MCF 10A (cell line): ENCODE measurements at places on chromosomes 6 and 20. TPM values are rescaled to one million over a fixed set of nuclear protein-coding genes. Genes with fewer than 3 reads are reported as not detected.
A peak's percentile ranks its signal among the peaks of the same experiment; 100 is the strongest.

GRCh38 chr6:679282-679681, 13.7 kb downstream of the EXOC2 start:
- peak overlapping the region; percentile 91 for H3K27ac ChIP-seq
- no peak overlapping the region for H3K4me3 ChIP-seq
- peaks cover 42% of the 10 kb centered on the region for H3K4me1 ChIP-seq
- H3K27me3 ChIP-seq: no peaks in the 10 kb centered on the region
- peaks cover 8% of the 10 kb centered on the region for H3K36me3 ChIP-seq
- DNase-seq: no peak

- H3K27ac ChIP-seq: no peak overlapping the region
- no peak for DNase-seq
- no peak overlapping the region for H3K4me3 ChIP-seq
- H3K36me3 ChIP-seq: no peaks in the 10 kb centered on the region
- peaks cover 73% of the 10 kb centered on the region for H3K27me3 ChIP-seq
These were observed 98.1 kb downstream of the YTHDF1 start for GRCh38 chr20:63117661-63118302.

DNA sequence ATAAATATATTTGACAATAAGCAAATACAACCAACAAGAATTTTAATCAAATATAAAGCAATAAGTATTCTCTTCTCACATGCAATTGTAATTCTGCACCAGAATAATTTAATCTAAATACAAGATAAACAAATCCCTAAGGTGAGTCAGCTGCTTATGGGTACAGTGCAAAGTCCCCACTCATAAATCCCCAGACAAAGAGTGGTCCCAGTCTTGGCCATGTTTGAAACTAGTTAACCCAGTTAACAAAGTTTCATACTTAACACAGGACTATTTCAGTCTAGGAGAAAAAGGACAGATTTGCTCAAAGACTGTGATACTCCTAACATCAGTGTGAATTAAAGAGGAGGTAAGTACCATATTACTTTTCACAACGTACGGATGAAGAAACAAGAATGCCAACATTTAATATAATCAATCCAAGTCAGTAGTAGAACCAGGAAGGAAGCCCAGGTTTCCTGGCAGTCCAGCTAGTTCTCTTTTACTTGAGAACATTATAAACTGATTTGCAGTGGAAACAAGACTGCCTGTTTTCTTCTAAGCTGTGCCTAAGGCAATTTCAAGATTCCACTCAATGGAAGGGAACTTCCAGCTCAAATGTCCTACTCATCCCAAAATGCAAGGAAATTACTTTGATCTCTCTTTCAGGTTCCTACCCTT, 10.4 kb downstream of the SAMD3 start:
- no peak for DNase-seq
- H3K4me3 ChIP-seq: no peak overlapping the region
- H3K4me1 ChIP-seq: no peaks in the 10 kb centered on the region
- H3K36me3 ChIP-seq: no peaks in the 10 kb centered on the region
- no peaks in the 10 kb centered on the region for H3K27me3 ChIP-seq

DNA sequence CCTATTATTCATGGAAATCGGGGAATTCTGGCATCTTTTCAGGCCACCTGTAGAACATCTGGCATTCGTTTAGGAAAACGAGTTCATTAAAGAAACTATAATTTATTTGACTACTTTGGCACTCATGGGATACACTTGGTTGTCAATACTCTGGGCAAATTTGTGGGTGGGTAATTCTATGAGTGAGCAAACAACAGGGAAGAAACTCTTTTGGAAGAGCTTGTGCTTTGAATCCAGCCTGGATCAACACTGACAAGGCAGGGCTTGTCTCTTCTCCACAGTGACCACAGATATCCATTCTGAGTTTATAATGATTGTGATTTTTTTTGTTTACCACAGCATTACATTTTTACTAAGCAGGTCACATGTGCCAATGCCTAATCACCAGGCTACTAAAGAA, 394.7 kb downstream of the THBS2 start:
- no peak for DNase-seq
- no peaks in the 10 kb centered on the region for H3K27me3 ChIP-seq
- no peak overlapping the region for H3K27ac ChIP-seq
- H3K4me3 ChIP-seq: no peak overlapping the region
- H3K4me1 ChIP-seq: no peaks in the 10 kb centered on the region

DNA sequence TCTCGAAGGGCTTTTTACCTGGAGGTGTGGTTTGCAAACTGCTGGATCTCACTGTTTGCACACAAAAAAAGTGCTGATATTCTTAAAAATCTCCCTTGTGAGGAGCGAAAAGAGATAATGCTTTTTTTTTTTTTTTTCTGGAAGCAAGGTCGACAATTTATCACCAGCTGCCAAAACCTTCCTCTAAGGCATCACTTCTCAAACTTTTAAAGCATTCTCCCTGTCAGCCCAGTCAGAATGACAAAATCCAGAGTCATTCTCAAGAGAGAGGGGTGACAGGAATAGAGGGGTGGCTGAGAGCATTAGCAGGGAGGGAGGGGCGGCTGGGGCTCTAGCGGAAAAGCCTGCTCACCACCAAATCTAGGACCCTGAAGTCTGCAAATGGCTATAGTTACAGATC, 137.2 kb upstream of the ARMC2 start:
- H3K36me3 ChIP-seq: no peaks in the 10 kb centered on the region
- H3K4me3 ChIP-seq: no peak overlapping the region
- DNase-seq: no peak
- H3K27ac ChIP-seq: no peak overlapping the region
- H3K27me3 ChIP-seq: no peaks in the 10 kb centered on the region

- peaks cover 52% of the 10 kb centered on the region for H3K36me3 ChIP-seq
- DNase-seq: no peak
- H3K27me3 ChIP-seq: no peaks in the 10 kb centered on the region
These were observed 105.6 kb downstream of the CHD6 start for GRCh38 chr20:41512624-41513023.

DNA sequence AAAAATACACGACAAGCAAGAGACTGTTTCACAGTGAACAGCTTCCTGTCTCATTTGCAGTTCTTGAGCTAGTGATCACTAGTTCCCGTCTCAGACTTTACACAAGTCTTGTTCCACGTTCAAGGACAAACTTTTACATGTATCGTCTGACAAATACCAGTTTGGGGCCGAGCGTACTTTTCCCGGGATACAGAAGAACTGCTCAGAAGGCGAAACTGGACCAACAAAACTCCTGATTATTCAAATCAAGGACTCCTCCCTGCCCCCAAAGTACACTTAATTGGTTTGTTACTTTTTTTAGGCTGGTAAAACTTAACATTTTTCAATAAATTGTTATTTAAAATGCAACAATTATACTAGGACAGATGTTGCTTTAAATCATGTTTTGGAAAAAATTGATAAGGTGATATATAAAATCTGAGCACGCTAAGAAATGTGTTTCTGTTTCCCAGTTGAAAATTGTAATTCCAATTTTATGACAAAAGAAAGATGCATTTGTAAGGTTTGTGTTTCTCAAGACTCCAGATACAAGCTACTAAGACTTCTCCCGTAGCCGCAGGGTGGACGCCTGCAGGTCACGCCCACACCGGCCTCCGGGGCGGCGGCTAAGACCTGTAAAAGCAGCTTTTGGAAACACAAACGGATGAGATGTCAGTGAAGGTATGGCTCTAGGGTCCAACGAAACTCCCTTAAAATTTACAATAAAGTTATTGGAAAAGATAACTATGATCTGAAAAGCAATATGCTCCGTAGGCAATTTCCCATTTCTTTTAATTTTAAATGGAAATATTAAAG, 16.8 kb upstream of the TCFL5 start:
- no peak overlapping the region for H3K27ac ChIP-seq
- H3K27me3 ChIP-seq: no peaks in the 10 kb centered on the region
- DNase-seq: no peak
- H3K4me1 ChIP-seq: peaks cover 6% of the 10 kb centered on the region
- H3K4me3 ChIP-seq: no peak overlapping the region

DNA sequence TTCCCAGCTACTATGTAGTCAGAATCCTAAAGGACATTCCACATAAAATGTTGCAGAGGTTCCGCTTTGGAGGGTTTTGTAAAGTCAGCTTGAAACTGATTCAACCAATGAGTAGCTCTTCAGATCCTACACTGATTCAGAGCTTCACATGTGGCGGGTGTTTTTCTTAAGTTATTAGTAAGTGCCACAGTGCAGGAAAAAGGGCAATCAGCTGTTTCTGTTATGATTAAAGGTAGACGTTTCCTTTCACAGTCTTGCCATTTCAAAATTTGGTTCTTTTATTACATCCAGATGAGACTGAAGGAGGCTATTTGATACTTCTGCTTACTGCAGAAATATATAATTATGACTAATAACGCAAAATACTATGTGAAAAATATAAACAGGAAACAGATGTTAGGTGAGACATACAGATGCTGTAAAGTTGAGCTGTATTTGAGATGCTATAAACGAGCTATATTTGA, 443.9 kb downstream of the CDKAL1 start:
- DNase-seq: peak; percentile 13
- H3K4me3 ChIP-seq: no peak overlapping the region
- no peak overlapping the region for H3K27ac ChIP-seq
- no peaks in the 10 kb centered on the region for H3K36me3 ChIP-seq

JAG1 gene
- total RNA-seq: 62.5 and 88.0 TPM in 2 replicates

ARFGEF2 gene
- total RNA-seq: 30.3 and 33.5 TPM in 2 replicates

GSTA3 gene
- total RNA-seq: not detected in 2 replicates

CAGE1 gene
- 0.33 and 0.47 TPM in 2 replicates for total RNA-seq

MMP24 gene
- 0.10 TPM in 1 of 2 replicates, not detected in the other for total RNA-seq

FKBP1A gene
- total RNA-seq: 209 and 217 TPM in 2 replicates

TTLL9 gene
- 0.19 TPM in 1 of 2 replicates, not detected in the other for total RNA-seq
